ENCODE measurements at places on chromosomes 7 and 10.

DNA sequence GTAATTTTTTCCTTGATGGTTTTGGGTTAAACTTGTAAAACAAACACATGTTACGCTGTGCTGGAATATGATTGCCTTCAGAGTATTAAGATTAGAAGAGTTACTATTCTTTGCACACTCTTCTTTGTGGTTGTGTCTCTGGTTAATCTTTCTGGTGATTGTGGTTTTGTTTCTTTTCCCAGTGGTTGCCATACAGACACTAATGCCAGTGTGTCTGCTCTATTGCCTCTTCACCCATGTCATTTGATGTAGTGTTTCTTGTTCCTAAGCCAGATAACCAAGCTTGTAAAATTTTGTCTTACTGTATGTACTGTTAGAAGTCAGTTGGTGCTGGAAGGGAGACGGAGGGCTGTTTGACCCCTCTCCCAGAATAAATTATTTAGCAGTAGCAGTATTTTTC is 124.8 kb downstream of the PHTF2 start:
- no peak for DNase-seq

- DNase-seq = peak; percentile 20
These were observed 73.5 kb upstream of the VIPR2 start for GRCh38 chr7:159218170-159218569.

GRCh38 chr10:3896161-3896560 is 111.2 kb upstream of the KLF6 start:
- DNase-seq = no peak

DNA sequence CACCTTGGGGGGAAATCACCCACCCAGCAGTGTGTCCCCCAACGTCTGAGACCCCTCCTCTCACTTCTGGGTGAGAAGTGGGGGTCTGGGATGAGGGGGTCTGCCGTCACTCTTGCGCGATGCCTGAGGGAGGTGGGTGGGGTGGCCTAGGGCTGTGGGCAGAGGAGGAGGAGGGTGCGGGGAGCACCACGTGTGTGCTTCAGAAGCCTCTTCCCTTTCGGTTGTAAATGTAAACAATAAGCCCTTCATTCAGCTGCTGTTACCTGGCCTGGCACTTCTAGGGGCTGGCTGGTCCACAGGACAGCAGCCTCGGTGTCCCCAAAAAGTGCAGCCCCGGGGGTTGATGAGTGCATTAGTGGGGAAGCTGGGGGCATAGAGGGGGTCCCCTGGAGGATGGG is 1.3 kb downstream of the CLIP2 start:
- no peak for DNase-seq

- DNase-seq = no peak
These were observed 25.7 kb upstream of the GALNT17 start for GRCh38 chr7:71106226-71106625.

DNA sequence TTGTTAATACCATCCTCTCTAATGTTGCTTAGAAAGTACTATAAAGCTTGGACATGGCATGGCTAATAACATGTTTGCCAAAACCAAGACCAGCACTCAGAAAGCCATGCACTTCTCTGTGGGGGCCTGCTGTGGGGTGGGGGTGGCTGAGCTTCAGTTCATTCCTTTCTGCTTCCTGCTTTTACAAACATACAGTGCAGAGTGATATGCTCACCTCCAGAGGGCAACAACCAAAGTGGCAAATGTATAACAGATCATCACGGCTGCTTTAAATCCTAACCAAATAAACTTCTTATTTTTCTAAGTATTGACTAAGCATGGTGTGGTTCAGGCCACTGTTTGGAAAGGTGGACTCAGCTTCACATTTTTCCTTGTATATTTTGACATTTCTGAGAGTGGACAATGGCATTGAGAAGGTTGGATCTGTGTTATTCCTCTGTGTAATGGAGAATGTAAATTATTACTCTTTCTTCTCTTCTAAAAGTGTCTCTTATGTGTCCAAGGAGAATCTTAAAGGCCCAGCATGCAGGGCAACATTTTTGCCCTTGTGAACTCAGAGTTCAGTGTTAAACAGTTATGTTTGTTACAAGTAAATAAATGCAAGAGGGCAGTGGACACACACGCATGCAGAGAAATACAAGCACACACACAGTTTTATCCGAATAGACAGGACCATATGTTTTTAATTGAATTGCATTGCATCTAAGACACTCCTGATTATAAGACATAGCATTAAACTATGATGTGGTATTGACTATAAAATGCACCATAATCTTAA is 186.1 kb downstream of the HERPUD2 start:
- no peak for DNase-seq

- no peak for DNase-seq
These were observed 282.3 kb downstream of the KLF6 start for GRCh38 chr10:3502673-3503072.

GRCh38 chr10:17494626-17495260 is 40.3 kb upstream of the ST8SIA6 start:
- no peak for DNase-seq

GRCh38 chr10:78194539-78195402 is 161.1 kb downstream of the RPS24 start:
- peak; percentile 87 for DNase-seq

DNA sequence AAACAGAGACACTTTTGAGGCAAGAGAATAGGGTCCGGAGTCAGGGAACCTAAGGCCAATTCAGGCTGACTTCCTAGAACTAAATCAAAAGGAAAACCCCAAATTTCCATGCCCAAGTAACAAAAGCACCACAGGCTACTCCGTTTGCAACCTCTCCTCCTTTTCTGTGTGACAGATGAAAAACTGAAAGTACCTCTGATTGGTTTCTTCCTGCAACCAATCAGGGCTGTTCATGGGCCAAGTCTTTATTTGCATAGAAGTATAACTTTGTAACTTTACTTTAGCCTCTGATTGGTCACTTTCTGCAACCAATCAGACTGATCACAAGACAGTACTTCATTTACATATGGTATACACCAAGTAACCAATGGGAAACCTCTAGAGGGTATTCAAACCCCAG is 239.9 kb upstream of the KCND2 start:
- DNase-seq = no peak

- peak; percentile 67 for DNase-seq
These were observed 77.8 kb upstream of the ATP6V0A4 start for GRCh38 chr7:138875794-138876193.

- no peak for DNase-seq
These were observed 16.2 kb downstream of the LHPP start for GRCh38 chr10:124477614-124478363.

DNA sequence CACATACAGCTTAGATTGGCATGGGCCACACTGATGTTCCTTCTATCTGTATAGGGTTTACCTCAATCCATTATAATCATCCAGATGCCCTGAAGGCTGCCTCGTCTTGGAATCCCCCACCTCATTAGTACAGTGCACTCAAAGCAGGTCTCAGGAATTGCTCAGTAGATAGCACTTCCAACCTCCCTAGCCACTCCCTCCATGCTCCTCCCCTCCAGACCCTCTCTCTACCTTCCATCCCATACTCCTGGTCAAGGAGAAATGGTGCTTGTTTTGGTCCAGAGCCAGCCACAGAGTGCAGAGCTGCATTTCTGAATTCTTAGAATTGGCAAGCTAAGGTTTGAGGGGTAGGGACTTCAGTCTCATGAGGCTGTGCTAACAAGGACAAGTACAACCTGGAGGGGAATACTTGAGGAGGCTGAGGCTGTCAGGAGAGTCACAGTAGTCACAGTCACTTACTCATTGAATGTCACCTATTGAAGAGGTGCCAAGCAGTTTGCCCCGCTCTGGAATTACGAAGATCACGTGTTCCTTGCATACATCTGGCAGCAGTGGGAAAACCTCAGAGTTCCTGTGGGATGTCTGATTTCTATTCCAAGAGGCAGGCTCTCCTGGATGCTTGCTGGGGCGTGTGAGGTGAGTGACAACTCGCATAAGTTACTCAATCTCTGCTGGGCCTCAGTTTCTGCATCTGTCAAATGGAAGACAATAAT is 60.7 kb upstream of the ZNF746 start:
- no peak for DNase-seq

- no peak for DNase-seq
These were observed 265.4 kb downstream of the ZWINT start for GRCh38 chr10:56095506-56096225.

DNA sequence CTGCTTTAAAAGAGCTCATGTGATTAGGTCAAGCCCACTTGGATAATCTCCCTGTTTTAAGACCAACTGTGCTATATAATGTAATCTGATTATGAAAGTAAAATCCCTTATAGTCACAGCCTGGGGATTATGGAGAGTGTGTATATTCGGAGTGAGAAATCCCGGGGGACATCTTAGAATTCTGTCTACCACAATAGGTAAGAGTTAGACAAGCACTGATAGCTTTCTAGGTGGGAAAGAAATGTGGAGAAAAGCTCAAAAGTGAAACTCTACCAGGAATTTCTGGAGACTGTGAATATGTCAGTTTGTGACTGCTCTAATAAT is 2.9 kb upstream of the VCL start:
- no peak for DNase-seq

- DNase-seq = no peak
These were observed 60.9 kb downstream of the ANKRD7 start for GRCh38 chr7:118285358-118285757.

GRCh38 chr7:106183952-106184351 is 71.8 kb upstream of the SYPL1 start:
- DNase-seq = no peak

GRCh38 chr7:24401628-24402593 is 117.9 kb downstream of the NPY start:
- DNase-seq = no peak

DNA sequence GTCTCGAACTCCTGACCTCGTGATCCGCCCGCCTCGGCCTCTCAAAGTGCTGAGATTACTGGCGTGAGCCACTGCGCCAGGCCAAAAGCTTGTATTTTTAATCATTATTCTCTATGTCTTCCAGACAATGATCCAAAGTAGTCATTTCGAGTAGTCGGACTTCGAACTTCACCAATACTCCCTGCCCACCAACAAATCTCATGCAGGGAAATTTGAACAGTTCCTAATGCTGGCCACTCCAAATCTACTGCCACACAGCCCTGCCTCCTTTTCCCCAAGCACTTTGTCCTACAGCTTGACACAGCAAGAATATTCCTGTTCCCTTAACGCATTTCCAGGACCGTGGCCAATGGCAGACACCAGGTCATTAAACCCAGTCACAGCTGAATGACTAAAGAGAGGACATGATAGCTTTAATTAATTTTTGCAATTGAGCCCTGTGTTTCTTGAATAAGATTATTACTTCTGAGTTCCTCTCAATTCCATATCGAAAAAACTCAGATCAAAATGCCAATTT is 142.3 kb upstream of the NRP1 start:
- no peak for DNase-seq

- DNase-seq = no peak
These were observed 385.5 kb upstream of the PFKP start for GRCh38 chr10:2681891-2682290.

DNA sequence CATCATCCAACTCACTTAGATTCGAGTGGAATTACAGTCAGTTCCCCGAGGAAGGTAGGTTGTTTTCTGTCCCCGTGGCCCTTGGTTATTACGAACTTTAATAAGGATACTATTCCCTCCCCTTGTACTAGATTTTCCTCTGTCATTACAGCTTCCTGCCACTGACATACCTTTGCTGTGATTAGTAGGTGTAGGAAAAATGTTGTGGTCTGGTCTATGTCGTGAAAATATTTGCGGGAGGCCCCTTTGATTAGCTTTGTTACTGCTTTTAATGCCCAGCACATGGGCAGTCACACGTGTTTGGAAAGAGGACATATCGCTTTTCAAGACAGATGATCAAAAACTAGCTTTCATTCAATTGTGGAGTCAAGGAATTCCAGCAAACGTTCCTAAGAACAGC is 92.2 kb downstream of the GATA3 start:
- peak; percentile 1 for DNase-seq

GRCh38 chr10:12701696-12702095 is 299.8 kb downstream of the CCDC3 start:
- DNase-seq = no peak

DNA sequence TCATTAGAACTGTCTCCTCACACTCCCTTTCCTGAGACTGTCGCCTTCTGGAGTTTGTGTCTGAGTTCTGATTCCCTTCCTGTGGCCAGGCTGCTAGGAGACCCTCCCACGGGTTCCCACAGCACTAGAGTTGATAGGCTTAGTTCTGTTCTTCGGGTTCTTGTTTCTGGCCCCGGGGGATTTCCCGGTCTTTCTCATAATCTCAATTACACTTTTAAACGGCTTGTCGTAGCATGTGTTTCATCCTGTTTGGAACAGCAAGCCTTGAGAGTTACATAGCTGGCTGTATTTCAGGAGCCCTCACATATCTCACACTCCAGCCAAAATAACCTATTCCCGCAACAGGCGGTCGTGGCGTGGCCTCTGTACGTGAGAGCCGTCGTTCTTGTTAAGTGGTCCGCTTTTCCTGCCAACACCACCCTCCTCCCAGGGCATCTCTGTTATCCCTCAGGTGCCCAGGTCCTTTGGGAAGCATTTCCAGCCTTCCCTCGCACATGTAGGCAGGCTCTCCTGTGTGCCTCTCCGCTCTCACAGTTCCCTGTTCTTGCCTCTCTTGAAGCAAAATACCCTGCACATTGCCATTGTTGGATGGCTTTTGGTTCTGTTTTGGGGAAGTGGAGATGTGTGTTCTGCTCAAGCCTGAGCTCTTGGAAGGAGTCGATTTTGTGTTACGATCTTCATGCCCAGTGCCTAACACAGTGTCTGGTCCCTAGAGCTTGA is 46.0 kb downstream of the CDC123 start:
- DNase-seq = no peak

- no peak for DNase-seq
These were observed 24.5 kb downstream of the RAPGEF5 start for GRCh38 chr7:22332461-22332870.

- no peak for DNase-seq
These were observed 44.8 kb upstream of the ORC5 start for GRCh38 chr7:104252409-104253134.

DNA sequence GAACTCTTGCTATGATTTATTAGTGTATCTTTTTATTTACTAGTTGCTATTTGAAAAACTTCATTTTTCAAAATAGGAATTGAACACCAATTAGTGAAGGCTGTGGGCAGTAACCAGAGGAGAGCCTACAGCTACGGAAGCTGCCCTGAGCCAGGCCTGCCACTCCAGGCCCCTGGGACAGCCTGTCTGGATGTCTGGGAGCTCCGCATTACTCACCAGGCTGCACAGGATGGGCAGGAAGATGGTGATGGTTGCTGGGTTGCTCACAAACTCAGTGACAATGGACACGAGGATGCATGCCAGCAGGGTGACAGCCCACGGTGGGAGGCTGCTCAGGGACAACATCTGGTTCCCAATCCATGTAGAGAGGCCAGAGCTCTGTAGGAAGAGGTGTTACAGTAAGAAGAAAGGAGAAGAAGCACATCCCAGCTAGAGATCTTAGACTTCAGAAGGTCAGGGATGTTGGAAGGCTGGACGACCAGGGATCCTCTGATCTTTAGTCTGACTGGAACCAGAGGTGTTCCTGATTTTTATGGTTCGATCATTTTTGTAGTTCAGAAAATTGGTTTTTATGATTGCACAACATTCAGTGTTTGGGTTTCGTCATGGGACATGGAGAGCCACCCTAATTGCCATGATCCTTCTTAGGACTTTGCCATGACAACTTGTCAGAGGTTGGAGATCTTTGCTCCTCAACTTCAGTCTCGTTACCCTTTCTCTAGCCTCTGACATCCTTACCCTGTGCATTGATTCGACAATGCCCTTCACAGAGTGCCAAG is 23.2 kb downstream of the STMP1 start:
- no peak for DNase-seq
